ENCODE measurements at places on chromosomes 5 and 9.

- no peak for DNase-seq
Measured at GRCh38 chr9:107888773-107889227, 399.2 kb upstream of the KLF4 start.

- DNase-seq, result no peak
Measured at GRCh38 chr9:85425153-85425611, 316.6 kb downstream of the AGTPBP1 start.

- DNase-seq, result no peak
Measured at GRCh38 chr5:68334553-68334886, 119.0 kb downstream of the PIK3R1 start.

DNA sequence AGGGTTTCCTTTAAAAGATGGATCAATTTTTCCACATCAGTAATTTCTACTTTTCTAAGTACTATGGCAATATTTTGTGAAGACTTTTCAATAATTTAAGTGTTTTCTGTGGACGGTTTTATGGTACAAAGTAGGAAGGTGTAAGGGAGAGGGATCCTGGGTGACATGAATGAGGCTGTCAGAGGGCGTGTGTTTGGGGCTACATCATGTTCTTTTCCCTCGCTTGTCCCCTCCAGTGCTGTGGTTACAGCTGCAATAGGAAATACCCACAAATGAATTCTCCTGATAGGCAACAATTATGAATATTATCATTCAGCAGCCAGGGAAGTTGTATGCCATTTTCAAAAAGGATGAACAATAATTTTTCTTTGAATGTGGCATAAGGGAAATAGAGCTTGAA, 83.8 kb downstream of the CAVIN4 start:
- DNase-seq, result no peak

DNA sequence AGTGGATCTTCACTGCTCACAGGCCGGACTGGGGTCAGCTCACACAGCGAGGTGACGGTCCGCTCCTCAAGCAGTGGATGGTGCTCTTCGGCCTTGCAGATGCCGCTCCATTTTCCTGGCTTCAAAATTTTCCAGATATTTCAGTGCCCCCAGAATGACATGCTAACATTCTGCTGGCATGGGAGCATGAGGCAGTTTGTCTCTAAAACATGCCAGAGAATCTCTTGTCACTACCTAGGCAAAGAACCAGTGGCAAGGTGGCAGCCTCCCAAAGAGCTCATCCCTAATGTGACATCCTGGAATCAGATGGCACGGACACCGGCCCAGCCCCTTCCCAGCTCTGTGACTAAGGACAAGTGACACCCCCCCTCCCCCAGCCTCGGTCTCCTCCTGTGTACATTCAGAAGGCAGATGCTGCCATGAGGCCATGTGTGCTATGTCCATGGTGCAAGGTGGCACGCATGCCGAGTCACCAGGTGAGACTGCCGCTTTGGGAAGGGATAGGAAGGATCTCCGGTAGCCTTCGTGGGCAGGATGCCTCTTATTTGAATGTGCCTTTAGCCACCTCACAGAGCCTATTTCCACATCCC, 2.7 kb downstream of the S1PR3 start:
- no peak for DNase-seq

- DNase-seq, result no peak
Measured at GRCh38 chr9:4301296-4301695, 1.4 kb upstream of the GLIS3 start.

DNA sequence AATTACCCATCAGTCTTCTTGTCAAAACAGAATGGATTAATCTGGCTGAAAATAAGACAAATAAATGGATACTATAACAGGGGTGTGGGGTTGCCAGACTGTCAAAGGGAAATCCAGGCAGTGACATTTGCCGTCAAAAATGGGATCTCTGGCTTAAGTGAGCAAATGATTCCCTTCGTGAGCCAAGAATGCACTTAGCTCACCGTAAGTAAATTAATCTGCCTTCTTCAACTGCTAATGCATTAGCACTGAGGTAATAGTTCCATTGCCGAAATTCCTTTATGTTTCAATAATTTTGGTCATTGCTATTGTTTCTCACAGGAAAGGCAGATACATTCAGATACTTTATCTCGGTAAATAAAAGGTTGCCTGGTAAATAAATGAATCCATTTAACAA, 377.8 kb downstream of the KIAA0825 start:
- DNase-seq, result no peak

- DNase-seq, result no peak
Measured at GRCh38 chr9:21883642-21884041, 81.2 kb downstream of the MTAP start.

DNA sequence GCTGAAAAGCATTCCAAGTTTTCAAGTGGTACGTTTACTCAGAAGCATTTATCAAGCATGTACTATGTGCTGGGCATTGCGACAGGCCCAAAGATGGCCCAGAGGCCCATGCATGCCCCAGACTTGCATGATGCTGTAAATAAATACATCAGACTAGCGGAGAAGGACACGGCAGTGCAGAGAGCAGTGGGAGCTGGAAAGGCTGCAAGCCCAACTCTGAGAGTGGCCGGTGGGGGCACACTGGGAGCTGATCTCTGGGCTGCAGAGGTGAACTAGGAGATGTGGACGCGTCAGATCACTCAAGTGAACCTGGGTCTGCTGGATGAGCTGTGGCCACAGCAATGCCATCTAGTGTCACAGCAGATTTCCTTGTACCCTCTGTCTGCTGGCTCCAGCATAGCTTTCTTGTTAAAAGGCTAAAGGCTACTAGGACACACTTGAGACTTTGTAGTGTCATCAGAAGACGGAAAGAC, 246.9 kb downstream of the FANCC start:
- no peak for DNase-seq

DNA sequence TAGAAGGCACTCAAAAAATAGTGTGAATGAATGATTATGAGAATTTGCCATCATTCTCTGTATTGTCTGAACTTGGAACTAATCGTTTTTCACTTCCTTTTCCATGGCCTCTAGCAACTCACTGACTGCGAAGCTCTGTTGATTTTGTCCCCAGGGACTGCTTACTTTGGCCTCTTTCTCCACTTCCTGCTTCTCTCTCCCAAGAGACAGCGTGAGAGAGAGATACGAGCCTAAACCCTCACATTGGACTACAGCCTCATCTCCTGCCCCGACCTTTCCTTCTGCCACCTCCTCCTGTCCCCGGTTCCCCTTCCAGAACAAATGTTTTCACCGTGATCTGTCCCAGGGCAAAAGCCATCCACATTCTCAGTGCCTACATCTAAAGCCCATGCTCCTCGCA, 300.8 kb upstream of the PANK3 start:
- no peak for DNase-seq

DNA sequence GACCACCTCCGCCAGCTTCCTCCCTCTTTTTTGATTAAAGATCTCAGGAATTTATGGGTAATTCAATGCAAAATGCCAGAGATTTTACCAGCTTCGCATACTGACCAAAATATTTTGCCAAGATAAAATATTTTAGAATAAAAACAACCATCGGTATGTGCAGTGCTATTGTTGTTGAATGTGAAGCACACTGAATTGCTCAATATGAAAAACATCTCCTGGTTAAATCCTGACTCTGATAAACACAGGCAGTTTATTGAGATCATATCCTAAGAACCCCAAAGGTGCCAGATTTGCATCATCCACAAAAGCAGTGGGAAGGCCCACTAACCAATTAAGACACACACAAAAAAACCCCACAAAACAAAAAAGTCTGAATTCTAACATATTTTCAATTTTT, 202.4 kb downstream of the GLIS3 start:
- DNase-seq, result no peak

GRCh38 chr9:87570000-87570908, 72.6 kb downstream of the DAPK1 start:
- no peak for DNase-seq

DNA sequence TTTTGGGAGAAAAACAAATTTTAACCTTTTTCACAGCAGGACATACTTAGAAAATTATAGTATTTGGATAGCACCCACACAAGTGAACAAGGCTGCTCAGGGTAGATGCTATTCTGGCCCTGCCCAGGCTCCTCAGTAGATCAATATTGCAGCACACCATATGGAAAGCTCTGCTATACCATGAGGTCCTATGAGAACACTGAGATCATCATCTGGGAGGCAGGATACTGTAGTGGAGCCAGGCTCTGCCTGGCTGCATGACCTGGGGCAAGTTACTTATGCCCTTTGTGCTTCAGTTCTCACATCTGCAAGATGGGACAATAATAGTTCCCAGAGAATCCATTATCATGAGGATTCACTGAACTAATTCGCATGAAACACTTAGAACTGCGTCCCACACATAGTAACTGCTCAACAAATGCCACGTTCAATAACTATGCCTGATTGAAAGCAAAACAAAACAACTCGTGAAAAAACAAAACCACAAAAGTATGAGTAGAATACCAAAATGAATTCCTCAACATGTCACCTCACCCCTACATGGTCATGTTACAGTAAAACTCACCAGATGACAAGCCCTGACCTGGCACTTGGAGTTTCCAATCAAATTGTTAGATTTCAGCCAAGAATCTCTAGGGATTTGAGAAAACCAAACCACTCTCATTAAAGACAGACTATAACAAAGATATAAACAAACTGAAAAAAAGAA, 31.9 kb downstream of the ARSB start:
- DNase-seq, result no peak

DNA sequence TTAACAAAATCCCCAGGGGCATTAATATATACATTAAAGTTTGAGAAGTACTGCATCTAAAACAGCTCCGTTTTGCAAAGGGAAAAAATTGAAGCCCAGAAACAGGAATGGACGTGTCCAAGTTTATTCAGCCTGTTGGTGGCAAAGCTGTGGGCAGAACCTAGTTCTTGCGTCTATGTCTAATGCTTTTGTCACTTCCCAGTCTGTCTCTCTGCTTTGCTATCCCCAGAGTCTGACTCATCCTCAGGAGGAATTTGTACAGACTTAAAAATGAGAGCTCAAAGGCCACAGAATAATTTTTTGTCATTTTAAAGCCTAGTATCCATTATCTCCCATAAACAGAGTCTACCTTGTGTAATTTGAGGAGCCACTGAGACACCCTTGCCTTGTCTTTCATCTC, 330.9 kb upstream of the GRIA1 start:
- DNase-seq, result no peak

DNA sequence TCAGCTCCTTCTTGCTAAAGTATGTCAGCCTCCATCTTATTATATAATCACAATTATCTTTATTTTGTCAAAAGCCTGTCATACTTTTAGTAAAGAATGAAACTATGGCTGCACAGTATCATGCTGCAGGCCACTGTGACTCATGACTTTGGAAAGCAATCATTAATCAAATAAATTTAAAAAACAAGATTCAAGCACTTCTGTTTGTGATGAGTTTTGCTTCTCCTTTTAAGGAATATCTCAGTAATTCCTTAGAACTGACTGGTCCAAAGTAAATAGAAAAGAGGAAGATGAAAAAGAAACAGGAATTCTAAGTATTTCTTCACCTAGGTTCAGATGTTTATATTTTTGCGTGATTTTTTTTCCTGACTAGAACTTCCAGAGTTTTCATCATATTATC, 83.1 kb downstream of the EDIL3 start:
- no peak for DNase-seq

- no peak for DNase-seq
Measured at GRCh38 chr5:172414531-172415361, 39.6 kb downstream of the SH3PXD2B start.

- peak; percentile 57 for DNase-seq
Measured at GRCh38 chr5:179623906-179624741, 653 bp upstream of the HNRNPH1 start.

DNA sequence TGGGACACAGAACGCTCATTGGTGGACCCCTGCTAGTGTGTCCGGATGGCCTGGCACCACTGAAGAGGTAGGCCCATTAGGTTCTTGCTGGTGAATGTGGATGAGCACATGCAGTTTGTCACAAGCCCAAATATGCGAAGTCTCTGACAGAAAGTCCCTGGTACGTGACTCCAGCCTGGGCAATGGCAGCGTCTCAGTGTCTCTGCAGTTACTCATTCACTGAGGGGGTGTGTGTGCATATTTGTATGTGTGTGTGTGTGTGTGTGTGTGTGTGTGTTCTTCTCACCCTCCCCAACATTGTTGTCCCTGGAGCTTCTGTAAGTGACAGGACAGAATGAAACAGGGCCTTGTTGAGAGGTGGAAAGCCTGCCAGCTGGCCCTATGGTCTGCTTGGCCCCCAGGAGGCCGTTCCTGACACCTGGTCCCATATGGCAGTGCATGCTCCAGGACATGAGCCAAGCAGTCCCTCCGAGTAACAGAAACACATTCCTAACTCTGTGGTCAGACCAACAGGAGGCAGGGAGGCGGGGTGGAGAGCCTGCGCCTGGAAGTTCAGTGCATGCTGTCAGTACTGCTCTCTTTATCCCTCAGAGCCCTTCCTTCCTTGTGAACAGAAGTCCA, 169.9 kb downstream of the SLC28A3 start:
- DNase-seq, result no peak

GRCh38 chr5:130112246-130112645, 208.0 kb downstream of the CHSY3 start:
- DNase-seq, result no peak

- DNase-seq, result no peak
Measured at GRCh38 chr9:117189121-117189520, 225.7 kb downstream of the ASTN2 start.

DNA sequence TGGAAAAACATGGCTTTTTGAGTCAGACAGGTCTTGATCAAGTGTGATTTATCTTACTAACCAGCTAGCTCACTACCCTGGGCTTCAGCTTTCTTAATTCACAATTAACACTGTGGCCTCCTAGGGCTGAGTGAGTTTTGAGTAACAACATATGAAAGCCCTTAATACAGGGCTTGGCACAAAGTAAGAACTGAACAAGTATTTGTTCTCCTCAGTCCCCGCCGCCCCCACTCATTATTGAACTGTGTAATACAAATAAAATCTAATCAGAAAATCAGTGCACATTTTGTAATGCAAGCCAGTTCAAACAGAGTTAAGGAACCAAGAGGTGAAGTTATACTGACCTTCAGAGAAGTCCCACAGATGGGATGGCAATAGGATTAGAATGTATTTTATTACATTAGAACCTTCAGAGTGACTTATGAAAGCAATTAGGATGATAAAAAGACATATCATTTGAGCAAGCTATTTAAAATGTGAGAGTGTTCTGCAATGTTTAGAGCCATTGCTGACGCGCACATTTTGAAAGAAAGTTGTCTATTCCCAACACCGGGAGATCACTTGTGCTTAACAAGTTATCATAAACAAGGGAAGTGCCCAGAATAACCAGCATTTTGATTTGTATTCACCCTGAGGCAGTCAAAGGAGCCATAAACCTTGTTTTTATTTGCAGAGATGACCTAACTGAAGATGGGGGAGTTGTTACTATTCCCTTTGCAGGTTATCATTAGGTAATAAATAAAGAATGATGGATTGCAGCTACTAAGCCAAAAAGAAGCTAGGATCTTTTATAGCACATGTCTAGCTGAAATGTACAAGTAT, 19.4 kb downstream of the ADAMTS16 start:
- DNase-seq, result no peak

- DNase-seq, result no peak
Measured at GRCh38 chr9:23220171-23220570, 605.9 kb downstream of the ELAVL2 start.

GRCh38 chr9:70052768-70053167, 9.1 kb downstream of the MAMDC2 start:
- DNase-seq, result no peak

- no peak for DNase-seq
Measured at GRCh38 chr5:109399092-109399759, 10.5 kb downstream of the PJA2 start.
